NAMALWA (cell line): ENCODE measurements at places on chromosomes 1 and 21.

DNA sequence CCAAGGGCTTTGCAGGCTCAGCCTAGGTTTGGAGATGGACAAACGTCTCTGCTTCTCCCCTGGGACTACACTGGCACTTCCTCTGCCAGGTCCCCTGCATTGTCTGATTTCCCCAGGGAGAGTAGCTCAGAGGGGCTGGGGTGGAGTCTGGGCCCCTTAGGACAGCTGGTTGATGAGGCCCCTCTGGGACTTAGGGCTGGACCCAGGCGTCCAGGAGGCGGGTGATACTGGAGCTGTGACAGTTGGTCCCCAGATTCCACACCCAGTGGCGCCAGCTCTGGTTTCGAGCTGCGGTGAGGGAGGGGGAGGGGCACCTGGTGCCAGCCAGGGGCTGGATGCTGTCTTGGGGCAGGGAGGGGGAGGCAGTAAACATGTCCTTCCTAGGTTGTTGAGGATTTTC is 7.4 kb upstream of the MEX3A start:
- DNase-seq = no peak

DNA sequence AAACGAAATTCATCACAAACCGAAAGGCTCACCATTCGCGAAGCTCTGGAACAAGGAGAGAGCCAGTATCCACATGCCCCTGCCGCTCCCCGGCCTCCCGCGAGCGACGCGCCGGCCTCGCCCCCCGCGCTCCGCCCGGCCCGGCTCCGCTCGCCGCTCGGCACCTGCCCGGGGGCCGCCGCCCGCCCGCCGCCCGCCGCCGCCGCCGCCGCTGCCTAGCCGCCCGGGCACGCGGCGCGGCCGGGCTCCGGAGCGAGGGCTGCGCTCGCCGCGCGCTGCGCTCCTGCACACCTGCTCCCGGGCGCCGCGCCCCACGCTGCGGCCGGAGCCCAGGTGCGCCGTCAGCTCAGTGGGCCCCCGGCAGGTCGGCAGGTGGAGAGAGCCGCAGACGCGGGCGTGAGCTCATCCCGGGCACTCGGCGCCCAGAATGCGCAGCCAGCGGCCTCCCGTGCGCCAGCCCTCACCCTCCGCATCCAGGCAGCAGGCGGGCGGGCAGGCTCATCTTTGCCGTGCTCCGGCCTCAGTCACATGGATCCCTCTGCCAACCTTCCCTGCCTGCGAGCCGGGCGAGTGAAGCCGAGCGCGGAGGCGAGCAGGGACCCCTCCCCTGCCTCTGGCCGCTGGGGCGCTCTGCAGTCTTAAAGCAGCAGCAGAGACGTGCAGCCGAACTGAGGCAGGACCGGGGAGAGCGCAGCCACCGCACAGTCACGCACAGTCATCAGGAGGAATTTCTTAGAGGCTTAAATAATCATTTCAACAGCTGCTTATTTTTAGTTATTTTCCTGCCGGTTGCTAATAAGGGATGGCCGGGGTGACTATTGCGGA is at the start of gene DSCAM:
DSCAM (minus strand) TSS at position 572 of the 825 bp plus-strand sequence; CDS start at position 75, 497 bp downstream.
- no peak for DNase-seq

GRCh38 chr1:94865360-94865759 is 45.2 kb downstream of the SLC44A3 start:
- no peak for DNase-seq

DNA sequence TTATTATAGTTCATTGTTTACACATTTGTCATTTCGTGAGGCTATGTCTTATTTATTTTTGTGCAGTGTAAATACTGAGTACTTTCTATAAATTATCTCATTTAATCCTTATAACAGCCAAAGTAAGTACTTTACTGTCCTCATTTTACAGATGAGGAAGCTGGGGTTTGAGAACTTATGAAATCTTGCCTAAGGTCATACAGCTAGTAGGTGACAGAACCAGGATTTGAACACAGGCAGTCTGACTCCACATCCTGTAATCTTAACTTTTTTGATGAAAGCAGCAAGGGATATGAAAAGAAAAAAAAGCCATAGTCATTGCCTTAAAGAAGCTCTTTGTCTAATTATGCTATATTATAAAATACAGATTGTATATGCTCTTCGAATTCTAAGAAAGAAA is 107.1 kb upstream of the BMP8A start:
- DNase-seq = no peak

- DNase-seq = no peak
These were observed 18.8 kb downstream of the WNT9A start for GRCh38 chr1:227928811-227929375.

- DNase-seq = no peak
These were observed 58.3 kb upstream of the ARTN start for GRCh38 chr1:43875331-43875730.

DNA sequence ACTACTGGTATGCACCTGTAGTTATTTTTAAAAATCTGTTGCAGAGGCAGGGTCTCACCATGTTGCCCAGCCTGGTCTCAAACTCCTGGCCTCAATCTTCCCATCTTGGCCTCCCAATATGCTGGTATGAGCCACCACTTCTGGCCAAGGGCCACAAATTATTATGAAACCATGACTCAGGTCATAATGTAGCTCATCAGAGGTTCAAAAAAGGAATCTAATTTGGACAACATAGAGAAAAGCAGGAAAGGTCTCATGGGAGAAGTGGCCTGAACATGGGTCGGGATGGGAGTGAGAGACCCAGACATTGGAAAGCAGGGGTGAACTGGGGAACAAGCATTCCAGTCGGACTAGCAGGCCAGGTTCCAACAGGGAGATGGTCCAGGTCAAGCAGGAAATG is 45.2 kb upstream of the C1orf198 start:
- no peak for DNase-seq

GRCh38 chr1:39979654-39980053 is 24.7 kb downstream of the MFSD2A start:
- DNase-seq = peak; percentile 42
